ENCODE measurements at places on chromosomes 6 and 20.

DNA sequence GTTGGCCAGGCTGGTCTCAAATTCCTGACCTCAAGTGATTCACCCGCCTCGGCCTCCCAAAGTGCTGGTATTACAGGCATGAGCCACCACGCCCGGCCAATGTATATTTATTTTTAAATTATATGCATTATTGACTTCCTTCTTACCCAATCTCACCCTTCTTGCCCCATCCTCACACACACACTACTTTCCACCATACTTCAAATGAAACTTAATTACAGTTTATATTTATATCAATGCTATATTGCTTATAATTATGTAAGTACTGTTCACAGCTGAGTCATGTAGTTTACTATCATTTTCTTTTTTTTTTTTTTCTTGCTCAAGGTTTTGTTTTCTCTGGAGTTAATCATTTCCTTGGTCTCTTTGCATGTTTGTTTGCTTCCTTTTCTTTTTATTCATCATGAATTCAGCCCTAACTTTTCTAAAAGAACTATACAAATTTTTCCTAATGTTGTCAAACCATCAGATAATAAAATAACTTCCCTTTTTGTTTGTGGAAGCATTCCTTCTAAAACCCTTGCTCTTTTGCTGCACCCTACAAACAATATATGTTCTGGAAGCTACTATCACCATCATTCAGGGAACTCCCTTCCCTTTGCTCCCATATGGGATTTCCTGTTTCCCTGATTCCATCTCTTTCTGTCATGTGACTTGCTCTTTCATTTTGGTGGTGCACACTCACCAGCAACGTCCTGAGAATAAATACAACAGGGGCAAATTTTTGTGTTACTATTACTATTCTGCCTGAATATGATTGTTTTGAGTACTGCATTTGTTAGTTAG, 201.7 kb upstream of the SASH1 start:
- no peak for DNase-seq

DNA sequence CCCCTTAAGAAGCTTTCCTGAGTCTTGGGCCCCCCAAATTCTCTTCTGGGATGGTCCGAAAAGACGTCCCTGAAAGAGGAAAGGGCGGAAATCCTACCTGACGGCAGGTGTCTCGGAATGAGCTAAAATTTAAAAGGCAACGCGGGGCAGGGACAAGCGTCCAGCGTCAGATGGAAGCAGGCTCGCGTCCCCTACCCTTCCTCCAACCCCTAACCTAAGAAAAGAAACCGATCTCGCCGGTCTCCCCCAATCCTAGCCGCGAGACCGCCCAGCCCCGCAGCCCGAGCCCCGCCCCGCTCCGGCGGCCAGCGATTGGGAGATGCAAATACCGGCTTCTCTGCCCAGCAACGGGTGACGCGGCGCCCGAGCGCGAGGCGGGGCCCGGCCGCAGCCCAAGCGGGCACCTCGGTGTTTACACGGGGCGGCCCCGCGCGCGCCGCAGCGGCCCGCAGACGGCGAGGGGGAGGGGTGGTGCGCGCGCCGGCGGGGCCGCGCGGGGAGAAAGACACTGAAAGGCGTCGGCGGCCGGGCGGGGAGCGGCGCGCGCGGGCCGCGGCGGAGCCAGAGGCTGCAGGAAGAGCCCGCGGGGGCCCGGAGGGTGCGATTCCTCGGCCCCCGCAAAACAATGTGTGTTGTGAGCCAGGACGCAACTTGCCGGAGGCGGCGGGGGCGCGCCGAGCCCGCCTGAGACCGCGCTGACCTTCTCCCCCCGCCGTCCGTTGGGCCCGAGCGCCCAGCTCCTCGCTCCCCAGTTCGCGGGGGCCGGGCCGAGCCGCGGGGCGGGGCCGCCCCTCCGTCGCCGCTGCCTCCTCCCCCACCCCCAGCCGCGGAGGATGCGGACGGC, at the start of gene SOX12:
Gene SOX12 (plus strand): TSS at position 508 of the 844 bp plus-strand sequence. CDS start 373 bp downstream, outside the sequence.
- peak; percentile 98 for DNase-seq

DNA sequence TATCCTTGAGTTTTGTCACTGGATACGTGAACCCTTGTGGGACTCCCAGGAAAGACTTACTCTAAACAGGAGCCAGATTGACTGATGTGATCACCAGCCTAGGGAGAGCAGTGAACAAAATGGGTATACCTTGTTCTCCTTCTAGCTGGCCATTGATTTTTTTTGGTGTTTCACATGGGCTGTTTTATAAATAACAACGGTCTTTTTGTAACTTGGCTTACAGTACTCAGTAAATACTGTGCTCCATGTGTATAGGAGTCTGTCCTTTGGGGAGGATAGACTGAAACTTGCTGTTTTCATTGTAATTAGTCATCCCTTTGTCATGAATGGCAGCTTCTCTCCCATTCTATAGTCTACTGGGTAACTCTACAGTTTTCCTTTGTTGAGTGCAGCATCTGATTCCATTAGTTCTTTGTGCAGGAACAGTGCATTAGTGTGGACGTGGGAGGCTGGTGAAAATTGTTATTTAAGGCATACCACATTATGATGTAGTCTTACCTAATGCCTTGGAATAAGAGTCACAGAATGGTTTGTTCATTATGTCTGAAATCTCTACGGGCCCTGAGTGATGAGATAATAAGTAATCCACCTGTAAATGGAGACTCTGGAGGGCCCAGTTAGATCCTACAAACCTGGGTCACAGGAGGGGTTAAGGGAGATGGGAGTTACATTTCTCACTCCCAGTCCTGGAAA, 89.5 kb downstream of the TIAM2 start:
- no peak for DNase-seq

DNA sequence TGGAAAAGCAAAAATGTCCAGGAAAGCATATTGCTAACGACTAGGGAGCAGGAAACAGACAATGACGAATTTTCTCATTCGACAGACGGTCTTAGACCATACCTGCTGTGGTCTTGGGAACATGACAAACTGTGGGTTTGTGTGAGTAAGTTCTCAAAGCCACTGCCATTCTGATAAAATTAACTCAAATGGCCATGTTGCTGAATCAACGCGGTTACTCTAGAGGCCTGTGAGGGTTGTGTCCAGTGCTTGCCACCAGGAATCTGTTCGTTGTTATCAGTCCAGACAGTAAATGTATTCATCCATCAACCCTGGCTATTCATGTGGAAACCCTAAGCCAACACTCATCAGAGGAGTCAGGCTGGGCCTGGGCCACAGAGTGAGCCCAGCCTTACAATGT, 124.3 kb downstream of the MYLK4 start:
- DNase-seq = no peak

DNA sequence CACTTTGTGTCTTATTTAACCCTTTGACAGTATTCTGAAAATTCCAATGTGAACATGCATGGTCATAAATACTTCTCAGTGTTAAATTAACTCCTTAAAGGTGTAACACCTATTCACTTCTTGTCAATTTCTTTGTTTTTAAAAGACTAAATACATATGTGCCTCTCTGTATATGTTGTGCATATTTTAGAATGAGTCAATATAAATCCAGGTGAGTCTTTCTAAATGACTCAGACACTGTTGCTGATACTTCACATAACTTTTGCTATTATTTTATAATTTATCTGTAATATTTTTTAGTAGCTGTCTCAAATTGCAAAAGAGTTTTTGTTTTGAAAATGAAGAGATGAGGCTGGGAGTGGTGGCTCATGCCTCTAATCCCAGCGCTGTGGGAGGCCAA, 36.0 kb downstream of the TIAM2 start:
- DNase-seq = no peak

DNA sequence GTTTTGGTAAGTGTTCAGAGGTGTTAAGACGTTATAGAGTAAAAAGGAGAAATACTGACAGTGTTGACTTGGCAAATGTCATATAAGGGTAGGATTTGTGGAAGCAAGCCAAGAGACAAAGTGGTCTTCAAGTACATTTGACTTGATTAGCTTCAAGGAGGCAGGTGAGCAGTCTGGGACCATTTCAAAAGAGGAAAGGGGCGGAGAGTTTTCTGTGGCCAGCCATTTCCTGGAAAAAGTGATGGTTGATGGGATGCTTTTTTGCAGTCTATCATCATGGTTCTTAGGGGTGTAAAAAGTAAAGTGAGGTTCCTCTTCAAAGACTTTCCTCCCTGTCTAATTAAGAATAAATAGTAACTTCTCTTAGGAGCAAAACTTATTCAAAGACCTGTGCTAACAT, 28.7 kb downstream of the FKBP1A start:
- no peak for DNase-seq

- DNase-seq = no peak
These were observed 151.3 kb downstream of the F13A1 start for GRCh38 chr6:6169141-6169540.

DNA sequence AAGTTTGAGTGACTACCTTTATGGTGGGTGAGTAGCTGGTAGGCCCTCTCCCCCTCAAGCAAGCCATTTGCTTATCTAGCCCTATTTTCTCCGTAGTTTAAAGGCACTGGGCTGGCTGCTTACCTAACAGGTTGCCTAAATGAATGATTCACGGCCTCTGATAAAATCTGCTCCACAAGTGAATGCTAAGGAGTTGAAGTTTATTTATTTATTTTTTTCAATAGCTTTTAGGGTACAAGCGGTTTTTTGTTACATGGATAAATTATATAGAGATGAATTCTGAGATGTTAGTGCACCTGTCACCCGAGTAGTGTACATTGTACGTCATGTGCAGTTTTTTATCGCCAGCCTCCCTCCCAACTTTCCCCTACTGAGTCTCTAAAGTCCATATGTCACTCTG, 8.3 kb upstream of the CDH26 start:
- DNase-seq = no peak

- peak; percentile 71 for DNase-seq
These were observed 103.0 kb downstream of the EDN3 start for GRCh38 chr20:59403261-59403961.

DNA sequence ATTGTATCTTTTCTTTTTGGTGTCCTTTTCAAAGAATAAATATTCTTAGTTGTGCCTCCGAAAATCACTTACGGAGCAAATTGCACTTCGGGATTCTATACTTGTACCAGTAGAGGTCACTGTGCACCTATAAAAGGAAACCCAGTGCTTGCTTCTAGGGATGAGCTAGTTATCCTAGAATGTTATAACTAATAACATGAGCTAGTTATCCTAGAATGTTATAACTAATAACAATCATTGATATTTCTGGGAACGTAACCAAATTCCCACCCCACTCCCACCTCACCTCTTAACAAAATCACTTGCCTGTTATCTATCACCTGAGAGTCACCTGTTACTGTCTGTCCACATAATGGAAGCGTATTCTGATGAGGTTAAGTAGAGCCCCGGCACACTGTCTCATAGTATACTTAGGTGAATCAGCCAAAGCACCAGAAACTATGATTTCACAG, 126.9 kb upstream of the TIAM2 start:
- no peak for DNase-seq

- no peak for DNase-seq
These were observed 144.6 kb upstream of the TMEM170B start for GRCh38 chr6:11392778-11393507.

GRCh38 chr20:45049438-45049837, 51.5 kb downstream of the KCNS1 start:
- no peak for DNase-seq

DNA sequence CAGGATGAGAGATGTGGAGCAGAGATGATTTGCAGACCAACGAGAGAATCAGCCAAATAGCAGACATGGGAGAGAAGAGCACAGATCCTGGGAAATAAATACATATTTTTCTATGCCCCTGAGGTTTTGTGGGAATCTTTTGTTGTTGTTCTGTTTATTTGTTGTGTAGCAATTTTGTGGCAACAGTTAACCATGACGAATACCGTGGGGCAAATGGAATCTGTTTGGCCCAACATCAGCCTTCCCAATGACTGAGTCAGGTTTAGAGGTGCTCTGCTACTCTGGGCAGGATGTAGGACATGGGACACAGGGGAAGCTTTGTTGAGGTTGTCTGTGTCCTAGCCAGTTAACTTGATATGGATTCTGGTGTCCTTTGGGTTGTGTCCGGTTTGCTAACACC, 7.9 kb upstream of the SLC2A10 start:
- no peak for DNase-seq

DNA sequence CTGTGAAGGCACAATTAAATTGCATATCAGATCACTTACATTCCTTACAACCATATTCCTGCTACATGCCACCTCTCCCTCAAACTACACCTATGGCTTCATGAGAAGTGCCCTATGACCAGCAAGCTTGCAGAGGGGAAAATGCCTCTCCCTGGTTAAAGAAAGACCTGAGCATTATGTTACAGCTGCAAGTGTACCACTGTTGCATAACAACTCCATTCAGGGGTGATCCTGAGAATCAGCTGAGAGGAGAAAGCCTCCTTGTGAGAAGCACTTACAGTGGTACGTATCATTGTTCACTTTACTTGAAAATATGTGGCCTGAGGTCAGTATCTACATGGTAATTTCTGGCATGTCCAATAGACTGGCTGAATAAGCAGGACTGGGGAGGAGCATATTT, 20.0 kb downstream of the PDSS2 start:
- DNase-seq = no peak

DNA sequence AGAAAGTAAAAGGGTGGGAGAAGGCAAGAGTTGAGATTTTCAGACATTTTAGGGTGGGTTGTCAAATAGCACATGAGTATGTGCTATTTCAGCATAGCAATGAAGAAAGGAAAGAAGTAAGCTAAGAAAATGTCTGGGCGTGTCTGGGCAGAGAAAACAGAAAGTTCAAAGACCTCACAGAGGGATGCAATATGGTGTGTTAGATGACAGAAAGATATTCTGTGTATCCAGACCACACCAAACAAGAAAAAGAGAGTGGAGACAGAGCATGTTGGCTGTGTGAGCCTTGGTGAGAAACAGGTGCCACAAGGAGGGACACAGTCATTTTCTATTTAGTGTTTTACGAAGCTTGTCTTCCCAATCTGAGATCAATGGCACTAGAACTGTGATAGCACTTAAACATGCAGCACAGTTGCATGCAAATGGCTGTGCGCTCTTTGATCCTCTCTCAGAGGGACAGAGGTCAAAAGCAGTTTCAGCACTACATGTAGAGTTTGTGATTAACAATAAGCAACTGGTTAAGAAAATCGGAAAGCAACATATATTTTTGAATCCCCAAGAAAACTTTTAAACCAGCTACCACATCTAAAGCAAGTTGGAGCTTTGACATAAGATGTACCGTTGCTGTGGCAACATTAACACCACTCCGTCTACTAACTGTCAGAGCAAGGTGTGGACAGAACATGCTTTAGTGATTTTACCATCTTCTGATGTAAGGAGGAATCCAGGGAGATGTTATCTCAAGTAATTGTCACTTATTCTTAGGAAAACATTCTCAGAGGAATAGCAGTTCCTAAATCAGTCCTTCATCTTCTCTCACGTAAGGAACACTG, 515.5 kb upstream of the NOX3 start:
- DNase-seq = no peak

GRCh38 chr20:62031462-62032092, 34.1 kb downstream of the TAF4 start:
- DNase-seq = no peak

DNA sequence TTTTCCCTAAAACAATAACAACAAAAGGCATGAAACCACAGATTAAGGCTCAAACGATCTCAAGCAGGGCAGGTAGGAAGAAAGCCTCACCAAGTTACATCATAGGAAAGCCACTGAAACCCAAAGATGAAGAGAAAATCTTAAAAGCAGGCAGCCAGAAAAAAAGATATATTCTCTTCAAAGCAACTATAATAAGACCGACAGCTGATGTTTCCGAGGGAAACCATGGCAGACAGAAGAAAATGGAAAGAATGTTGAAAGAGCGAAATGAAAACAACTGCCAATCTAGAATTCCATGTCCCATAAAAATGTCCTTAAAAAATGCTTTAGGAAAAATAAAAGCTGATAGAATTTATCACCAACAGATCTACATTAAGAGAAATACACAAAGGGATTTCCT, 161.5 kb upstream of the THBS2 start:
- no peak for DNase-seq
